ENCODE measurements at places on chromosomes 12 and 14. TPM values are rescaled to one million over a fixed set of nuclear protein-coding genes. Genes with fewer than 3 reads are reported as not detected.
A peak's percentile ranks its signal among the peaks of the same experiment; 100 is the strongest.

Gene BHLHE41
- 3.4 TPM for total RNA-seq

DNA sequence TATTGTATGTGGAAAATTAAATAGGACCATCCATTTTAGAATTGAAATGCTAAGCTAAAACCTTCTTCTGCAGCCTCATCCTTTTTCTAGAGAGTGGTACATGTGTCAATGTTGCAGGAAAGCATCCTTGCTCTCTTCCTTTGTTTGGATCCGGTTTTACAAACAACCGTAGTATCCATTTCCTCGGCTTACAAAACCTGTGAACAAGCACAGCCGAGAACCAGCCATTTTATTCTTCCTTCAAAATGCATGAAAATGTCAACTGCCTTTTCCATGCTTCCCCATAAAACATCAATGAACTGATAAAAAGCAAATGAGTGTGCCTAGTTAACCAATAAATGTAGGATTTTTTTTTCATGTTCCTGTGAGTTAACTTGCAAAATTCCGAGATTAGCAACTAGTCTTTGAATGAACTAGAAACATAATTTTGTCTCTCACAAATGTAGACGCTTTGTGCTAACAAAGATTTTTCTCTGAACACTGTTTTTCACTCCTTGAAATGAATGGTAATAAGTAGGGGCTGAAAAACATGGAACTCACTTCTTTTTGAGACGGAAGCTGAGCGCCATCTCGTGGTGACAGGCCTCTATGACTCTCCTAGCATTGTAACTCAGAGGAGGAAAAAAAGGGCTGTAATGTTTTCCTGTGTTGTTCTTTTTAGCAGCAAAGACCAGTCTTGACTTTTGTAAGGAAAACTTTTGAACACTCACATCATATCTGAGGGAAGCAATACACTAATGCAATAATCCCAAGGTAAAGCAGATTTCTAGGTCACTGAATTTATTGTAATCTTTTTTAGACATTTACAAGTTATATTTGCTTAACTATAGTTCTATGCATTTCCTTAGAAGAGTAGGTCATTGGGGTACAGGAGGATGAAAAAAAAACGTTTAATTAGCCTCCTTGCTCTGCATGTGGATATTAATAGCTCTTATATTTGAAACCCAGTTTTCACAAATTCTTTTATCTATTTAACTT lies 157.4 kb upstream of the FOXG1 start:
- DNase-seq = peak; percentile 17
- no peaks in the 10 kb centered on the region for H3K36me3 ChIP-seq
- no peaks in the 10 kb centered on the region for H3K4me1 ChIP-seq
- no peaks in the 10 kb centered on the region for H3K27me3 ChIP-seq

- no peaks in the 10 kb centered on the region for H3K4me1 ChIP-seq
- no peak for DNase-seq
- H3K27me3 ChIP-seq = no peaks in the 10 kb centered on the region
- no peaks in the 10 kb centered on the region for H3K36me3 ChIP-seq
Measured at GRCh38 chr14:34835312-34835711, 39.8 kb downstream of the BAZ1A start.

DNA sequence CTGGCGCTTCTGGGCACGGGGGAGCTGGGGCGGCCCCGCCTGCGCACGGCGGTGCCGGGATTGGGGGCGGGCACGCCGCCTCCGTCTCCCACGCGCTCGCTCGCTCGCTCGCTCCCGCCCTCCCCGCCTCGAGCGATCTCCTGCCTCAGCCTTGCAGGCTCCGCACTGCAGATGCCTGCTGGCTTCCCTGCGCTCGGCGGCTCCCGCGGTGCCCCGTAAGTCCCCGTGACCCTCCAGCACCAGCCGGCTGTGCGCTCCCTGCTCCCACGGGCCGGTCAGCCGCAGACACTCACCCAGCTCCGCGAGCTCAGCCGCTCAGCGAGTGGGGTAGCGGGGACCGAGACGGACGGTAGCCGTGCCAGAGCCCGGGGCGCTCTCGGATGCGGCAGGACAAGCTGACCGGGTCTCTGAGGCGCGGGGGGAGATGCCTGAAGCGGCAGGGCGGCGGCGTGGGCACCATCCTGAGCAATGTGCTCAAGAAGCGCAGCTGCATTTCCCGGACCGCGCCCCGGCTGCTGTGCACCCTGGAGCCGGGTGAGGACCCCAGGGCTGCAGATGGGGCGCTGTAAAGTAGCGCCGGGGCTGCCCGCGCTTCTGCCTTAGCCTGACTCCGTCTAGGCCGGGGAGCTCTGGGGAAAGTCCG lies at the start of gene TBC1D30:
TSS of gene TBC1D30 (plus strand) at position 148 of the 643 bp plus-strand sequence. CDS start at position 381, 233 bp downstream.
- no peaks in the 10 kb centered on the region for H3K36me3 ChIP-seq
- H3K4me3 ChIP-seq = peak within 1 kb of the TSS; percentile 65
- no peaks in the 10 kb centered on the region for H3K4me1 ChIP-seq
- peaks cover 42% of the 10 kb centered on the region for H3K27me3 ChIP-seq
- H3K27ac ChIP-seq = no peak within 1 kb of the TSS

Gene EXOC3L4
- not detected for total RNA-seq

DNA sequence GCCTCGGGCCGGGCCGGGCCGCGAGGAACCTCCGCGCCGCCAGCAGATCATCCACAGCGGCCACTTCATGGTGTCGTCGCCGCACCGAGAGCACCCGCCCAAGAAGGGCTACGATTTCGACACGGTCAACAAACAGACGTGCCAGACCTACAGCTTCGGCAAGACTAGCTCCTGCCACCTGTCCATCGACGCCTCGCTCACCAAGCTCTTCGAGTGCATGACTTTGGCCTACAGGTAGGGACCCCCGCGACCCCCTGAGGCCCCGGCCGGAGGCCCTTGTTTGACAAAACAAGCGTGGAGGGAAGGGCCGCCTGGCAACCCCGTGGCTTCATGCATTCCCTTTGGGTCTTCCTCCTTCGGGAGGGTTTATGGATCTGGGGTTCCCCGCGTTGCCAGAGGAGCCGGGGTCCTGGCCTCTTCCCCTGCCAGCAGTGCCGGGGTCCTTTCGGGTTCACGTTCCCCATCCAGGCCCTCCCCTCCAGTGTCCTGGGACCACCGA lies 526 bp downstream of the MLXIP start:
- H3K27ac ChIP-seq = no peak overlapping the region
- H3K36me3 ChIP-seq = no peaks in the 10 kb centered on the region
- H3K27me3 ChIP-seq = peaks cover 4% of the 10 kb centered on the region
- H3K4me1 ChIP-seq = peaks cover 8% of the 10 kb centered on the region
- peak overlapping the region; percentile 66 for H3K4me3 ChIP-seq

Gene REP15
- total RNA-seq = 0.80 TPM

DNA sequence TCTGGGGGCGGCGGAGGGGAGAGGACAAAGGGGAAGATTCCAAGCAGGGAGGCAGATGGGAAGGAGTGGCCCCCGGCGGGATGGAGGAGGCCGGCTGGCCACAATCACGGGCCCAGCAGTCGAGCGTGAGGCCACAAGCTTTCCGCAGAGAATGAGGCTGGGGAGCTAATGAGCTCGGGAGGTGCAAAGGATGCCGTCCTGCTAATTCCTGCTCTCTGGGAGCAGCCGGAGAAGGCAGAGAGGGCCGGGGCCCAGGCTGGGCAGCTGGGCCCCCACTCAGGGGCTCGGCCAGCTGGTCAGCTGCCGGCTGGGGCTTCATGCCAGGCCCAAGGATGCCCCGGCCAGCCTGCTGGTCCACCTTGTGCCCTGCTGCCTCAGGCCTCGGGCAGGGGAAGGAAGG lies 98.1 kb upstream of the LHX5 start:
- H3K4me1 ChIP-seq = no peaks in the 10 kb centered on the region
- no peak overlapping the region for H3K4me3 ChIP-seq
- H3K27ac ChIP-seq = no peak overlapping the region
- no peaks in the 10 kb centered on the region for H3K27me3 ChIP-seq
- no peak for DNase-seq

DNA sequence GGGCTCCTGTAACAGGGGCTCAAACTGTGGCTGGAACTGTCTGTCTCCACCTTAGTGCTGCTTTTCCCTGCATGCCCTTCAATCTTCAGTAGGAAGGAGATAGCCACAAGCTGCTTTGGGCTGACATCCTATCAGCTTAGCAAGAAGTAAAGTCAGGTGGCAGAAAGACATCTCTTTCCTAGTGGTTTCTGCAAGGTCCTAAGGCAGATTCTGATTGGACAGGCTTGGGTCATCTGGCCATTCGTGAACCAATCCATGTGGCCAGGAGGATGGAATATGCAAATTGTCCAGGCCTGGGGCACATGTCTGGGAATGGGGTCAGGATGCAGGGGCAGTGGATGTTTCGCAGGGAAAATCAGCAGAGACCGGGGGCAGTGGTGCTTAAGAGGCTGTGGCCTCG lies 5.2 kb downstream of the RITA1 start:
- DNase-seq = no peak
- no peaks in the 10 kb centered on the region for H3K27me3 ChIP-seq
- H3K4me3 ChIP-seq = no peak overlapping the region
- peaks cover 9% of the 10 kb centered on the region for H3K4me1 ChIP-seq
- H3K36me3 ChIP-seq = peaks cover 18% of the 10 kb centered on the region
- H3K27ac ChIP-seq = no peak overlapping the region

- no peak overlapping the region for H3K4me3 ChIP-seq
- no peak for DNase-seq
- H3K27ac ChIP-seq = no peak overlapping the region
- H3K36me3 ChIP-seq = no peaks in the 10 kb centered on the region
- no peaks in the 10 kb centered on the region for H3K4me1 ChIP-seq
- H3K27me3 ChIP-seq = no peaks in the 10 kb centered on the region
Measured at GRCh38 chr12:15631007-15631715, 158.0 kb downstream of the EPS8 start.

- H3K27me3 ChIP-seq = no peaks in the 10 kb centered on the region
- no peak for DNase-seq
- H3K36me3 ChIP-seq = peaks cover 20% of the 10 kb centered on the region
Measured at GRCh38 chr14:91335191-91336092, 82.2 kb downstream of the CCDC88C start.

Data from H1 (cell line).